Osteocyte (in vitro differentiated cells): ENCODE measurements at places on chromosomes 2 and 18. TPM values are rescaled to one million over a fixed set of nuclear protein-coding genes. Genes with fewer than 3 reads are reported as not detected.
A peak's percentile ranks its signal among the peaks of the same experiment; 100 is the strongest.

DNA sequence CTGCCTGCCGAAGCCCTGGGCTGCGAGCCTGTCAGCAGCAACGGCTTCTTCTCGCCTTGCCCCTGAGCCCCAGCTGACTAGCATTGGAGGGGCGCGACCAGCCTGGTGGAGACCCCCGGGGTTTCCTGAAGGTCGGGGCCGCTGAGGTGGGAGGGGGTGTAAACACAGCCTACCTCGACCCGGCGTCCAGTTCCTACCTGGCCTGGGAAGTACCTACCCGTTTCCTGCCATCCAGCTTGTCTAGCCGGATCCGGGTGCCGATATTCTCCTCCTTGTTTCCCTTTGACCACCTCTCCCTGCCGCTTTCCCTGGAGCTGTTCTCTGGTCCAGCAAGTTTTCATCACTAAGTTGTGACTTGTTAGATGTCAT lies 511 bp downstream of the MOB4 start:
- H3K36me3 ChIP-seq: peaks cover 6% of the 10 kb centered on the region
- peak overlapping the region; percentile 96 for H3K27ac ChIP-seq
- peak overlapping the region; percentile 93 for H3K4me3 ChIP-seq
- DNase-seq: no peak
- H3K27me3 ChIP-seq: no peaks in the 10 kb centered on the region

GRCh38 chr2:64861452-64862397 lies 127.5 kb upstream of the SLC1A4 start:
- H3K4me3 ChIP-seq: no peak overlapping the region
- H3K36me3 ChIP-seq: no peaks in the 10 kb centered on the region
- H3K27me3 ChIP-seq: no peaks in the 10 kb centered on the region
- no peak overlapping the region for H3K27ac ChIP-seq
- no peak for DNase-seq

GRCh38 chr2:120574620-120575019 lies 161.0 kb upstream of the GLI2 start:
- peaks cover 3% of the 10 kb centered on the region for H3K4me1 ChIP-seq
- no peak overlapping the region for H3K27ac ChIP-seq
- no peaks in the 10 kb centered on the region for H3K36me3 ChIP-seq

GRCh38 chr2:226352941-226353560 lies 446.6 kb downstream of the IRS1 start:
- DNase-seq: no peak
- H3K4me3 ChIP-seq: no peak overlapping the region
- H3K4me1 ChIP-seq: peaks cover 3% of the 10 kb centered on the region
- H3K36me3 ChIP-seq: no peaks in the 10 kb centered on the region
- no peaks in the 10 kb centered on the region for H3K27me3 ChIP-seq
- no peak overlapping the region for H3K27ac ChIP-seq

GRCh38 chr2:151946899-151947812 lies 118.9 kb upstream of the ARL5A start:
- no peak overlapping the region for H3K4me3 ChIP-seq
- no peak overlapping the region for H3K27ac ChIP-seq
- H3K36me3 ChIP-seq: no peaks in the 10 kb centered on the region
- H3K4me1 ChIP-seq: no peaks in the 10 kb centered on the region
- DNase-seq: no peak

DNA sequence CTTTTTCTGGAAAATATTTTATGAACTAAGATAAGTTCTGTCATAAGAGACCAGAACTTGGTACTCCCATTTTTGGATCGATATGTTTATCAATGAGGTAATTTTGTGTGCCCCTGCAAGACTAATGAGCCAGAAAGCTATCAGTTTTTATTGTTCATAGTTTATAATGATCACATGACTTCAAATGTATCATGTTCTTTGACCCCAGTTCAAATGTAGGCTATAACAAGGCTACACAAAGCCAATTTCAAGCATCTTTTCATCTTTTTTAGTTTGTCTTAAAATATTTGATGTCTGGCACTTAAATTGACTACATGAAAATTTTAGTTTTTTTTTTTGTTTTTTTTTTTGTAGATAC lies 35.3 kb downstream of the RALB start:
- no peaks in the 10 kb centered on the region for H3K27me3 ChIP-seq
- H3K36me3 ChIP-seq: peaks cover 27% of the 10 kb centered on the region
- H3K27ac ChIP-seq: no peak overlapping the region
- no peak overlapping the region for H3K4me3 ChIP-seq
- no peak for DNase-seq
- peaks cover 24% of the 10 kb centered on the region for H3K4me1 ChIP-seq

DNA sequence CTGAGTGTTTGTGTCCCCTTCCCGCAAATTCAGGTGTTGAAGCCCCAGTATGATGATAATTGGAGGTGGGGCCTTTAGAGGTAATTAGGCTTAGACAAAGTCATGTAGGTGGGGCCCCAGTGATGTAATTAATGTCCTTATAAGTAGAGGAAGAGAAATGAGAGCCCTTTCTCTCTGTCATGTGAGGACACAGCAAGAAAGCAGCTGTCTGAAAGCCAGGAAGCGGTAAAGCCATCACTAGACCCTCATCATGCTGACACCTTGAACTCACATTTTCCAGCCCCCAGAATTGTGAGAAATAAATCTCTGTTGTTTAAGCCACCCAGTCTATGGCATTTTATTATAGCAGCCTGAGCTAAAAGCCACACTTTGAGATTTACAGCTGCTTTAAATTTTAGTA lies 1580.0 kb downstream of the LRP1B start:
- H3K27me3 ChIP-seq: no peaks in the 10 kb centered on the region
- H3K27ac ChIP-seq: no peak overlapping the region
- DNase-seq: no peak

GRCh38 chr2:142875652-142876051 lies 1.8 kb upstream of the KYNU start:
- peaks cover 53% of the 10 kb centered on the region for H3K4me1 ChIP-seq
- H3K27ac ChIP-seq: no peak overlapping the region
- H3K27me3 ChIP-seq: no peaks in the 10 kb centered on the region
- no peak overlapping the region for H3K4me3 ChIP-seq
- DNase-seq: no peak

DNA sequence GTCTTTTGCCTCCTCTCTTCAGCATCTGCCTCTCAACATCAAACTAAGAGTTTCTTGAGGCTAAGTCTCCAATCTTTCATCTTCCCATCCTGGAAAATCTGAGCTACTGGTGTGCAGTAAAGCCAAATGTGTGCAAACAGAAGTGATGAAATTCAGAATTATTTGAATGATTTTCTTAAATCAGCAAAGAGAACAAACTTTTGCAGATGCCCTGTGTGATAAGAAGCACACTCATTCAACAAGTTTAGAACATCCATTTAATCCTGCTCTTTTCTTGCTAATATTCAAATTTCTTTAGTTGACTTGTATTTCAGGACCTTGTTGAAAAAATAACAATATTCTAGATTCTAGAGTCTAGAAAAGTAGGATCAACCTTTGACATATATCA lies 1374.9 kb upstream of the CELF4 start:
- no peak overlapping the region for H3K27ac ChIP-seq
- no peaks in the 10 kb centered on the region for H3K4me1 ChIP-seq
- H3K36me3 ChIP-seq: no peaks in the 10 kb centered on the region
- H3K27me3 ChIP-seq: no peaks in the 10 kb centered on the region
- no peak for DNase-seq

GRCh38 chr18:79429785-79430281 lies 34.1 kb downstream of the NFATC1 start:
- H3K36me3 ChIP-seq: no peaks in the 10 kb centered on the region
- H3K27ac ChIP-seq: no peak overlapping the region
- DNase-seq: no peak
- H3K27me3 ChIP-seq: peaks cover 3% of the 10 kb centered on the region
- H3K4me1 ChIP-seq: peaks cover 10% of the 10 kb centered on the region
- no peak overlapping the region for H3K4me3 ChIP-seq

AQP12B gene
- not detected in 2 replicates for total RNA-seq

NEU2 gene
- total RNA-seq: not detected in 2 replicates

FASTKD1 gene
- total RNA-seq: 12.3 and 15.6 TPM in 2 replicates

IL36B gene
- not detected in 2 replicates for total RNA-seq

ACAA2 gene
- total RNA-seq: 57.0 and 57.7 TPM in 2 replicates

ARHGEF33 gene
- total RNA-seq: 0.48 and 0.65 TPM in 2 replicates

ALLC gene
- not detected in 2 replicates for total RNA-seq

CRYBA2 gene
- not detected in 2 replicates for total RNA-seq

SULT6B1 gene
- not detected in 2 replicates for total RNA-seq

RPRM gene
- not detected in 2 replicates for total RNA-seq

ST8SIA3 gene
- total RNA-seq: not detected in 2 replicates
